Activated T-cell treated with anti-CD3 and anti-CD28 coated beads, Interleukin-2, amount 50 U/mL, for 4 hours (primary cell): ENCODE measurements at places on chromosomes 3 and 15. TPM values are rescaled to one million over a fixed set of nuclear protein-coding genes. Genes with fewer than 3 reads are reported as not detected.
A peak's percentile ranks its signal among the peaks of the same experiment; 100 is the strongest.

LINGO1 gene
- not detected for total RNA-seq

ROPN1 gene
- total RNA-seq: not detected

POTEB3 gene
- not detected for total RNA-seq

CACNA1D gene
- total RNA-seq: 0.52 TPM

ZBTB11 gene
- 24.1 TPM for total RNA-seq

GRCh38 chr3:100401674-100402041, 319 bp downstream of the LNP1 start:
- peak; percentile 36 for DNase-seq

- no peak for DNase-seq
Observed at GRCh38 chr15:68615811-68616210, 37.0 kb downstream of the CORO2B start.

DNA sequence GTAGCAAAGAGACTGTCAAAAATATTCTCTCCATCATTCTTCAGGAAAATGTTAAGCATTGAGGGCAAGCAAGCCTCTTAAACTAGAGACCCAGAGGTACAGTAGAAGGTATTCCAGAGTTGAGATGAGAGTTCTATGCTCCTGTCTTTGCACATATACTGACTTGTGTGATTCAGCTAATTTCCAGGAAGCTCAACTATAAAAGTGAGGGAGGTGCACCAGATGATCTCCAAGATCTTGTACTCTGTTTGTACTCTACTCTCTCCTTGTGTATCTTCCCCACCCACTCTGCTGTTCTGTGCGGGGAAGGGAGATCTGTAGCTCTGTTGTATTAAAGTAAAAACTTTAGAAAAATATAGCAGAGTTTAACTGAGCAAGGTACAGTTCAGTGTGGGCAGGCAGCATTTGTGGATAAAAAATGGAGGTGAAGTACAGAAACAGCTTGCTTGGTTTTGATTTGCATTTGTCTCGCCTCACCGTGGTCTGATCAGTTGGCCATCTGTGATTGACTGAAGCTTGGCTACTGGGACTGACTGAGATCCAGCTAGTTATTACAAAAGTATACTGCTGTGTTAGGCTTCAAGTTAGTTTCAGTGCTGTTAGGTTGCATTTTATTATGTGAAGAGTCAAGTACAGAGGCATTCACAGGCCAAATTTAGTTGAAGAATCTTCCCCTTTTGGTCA, 463.1 kb upstream of the GOLIM4 start:
- DNase-seq: no peak

DNA sequence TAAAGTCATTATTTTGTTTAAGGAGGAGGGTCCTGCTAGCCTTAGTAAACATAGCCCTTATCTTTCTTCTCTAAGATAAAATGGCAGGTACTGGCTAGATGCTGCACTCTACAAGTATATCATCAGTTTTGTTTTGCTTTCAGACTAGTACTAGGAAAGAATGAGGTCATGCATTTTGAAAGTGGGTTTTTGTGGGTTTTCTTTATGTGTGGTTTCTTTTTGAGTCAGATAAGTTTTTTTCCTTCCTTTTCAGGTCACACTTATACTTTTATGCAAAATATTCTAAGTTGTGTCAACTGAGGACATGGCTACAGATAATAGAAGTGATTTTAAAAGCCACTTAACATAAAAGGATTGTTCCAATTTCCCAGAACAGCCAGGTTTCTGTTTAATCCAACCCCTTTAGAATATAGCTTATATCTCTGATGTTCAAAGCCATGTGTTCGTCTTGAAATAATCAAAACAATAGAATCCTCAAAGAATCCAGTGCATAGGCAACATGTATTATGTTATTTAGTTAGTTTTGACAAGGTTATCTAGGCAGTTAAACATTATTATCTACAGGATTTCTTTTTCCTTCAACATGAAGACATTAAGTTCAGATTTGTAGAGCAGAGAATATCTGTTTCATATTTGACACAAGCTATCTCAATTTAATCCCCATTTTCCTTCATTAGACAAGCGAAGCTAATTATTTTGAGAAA, 406.2 kb downstream of the RBMS3 start:
- no peak for DNase-seq

GRCh38 chr3:46628901-46629369, 16.6 kb downstream of the FAM240A start:
- no peak for DNase-seq

DNA sequence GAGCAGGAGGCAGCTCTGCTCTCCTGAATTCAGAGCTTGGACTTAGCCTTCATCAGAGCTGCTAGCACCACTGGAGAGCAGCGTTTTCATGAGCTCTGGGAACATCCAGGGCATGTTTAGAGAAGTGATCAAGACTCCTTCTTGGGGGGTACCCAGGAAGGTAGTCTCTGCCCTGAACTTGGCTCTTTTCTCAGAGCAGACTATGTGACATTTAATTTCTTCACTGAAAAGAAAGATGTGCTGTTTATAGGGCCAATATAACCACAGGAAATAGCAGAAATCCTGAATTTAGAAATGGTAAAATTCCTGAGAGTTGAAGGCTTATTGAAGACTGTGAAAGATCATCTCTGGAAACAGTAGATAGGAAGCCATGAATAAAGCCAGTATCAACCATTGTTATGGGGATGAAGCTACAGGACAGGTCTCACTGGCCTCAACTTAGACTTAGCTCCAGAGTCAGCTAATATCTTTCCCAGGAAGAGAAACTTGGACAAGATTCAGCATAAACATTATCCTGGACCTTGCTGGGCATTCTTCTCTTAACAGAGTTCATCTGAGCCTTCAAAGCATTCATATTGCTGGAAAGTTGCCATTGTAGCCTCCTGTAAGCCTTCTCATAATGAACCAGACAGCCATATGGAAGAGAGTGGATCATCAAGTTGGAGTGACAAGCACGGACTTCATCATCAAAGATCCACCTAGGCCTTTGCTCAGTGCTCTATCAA, 386.6 kb upstream of the THBS1 start:
- no peak for DNase-seq

GRCh38 chr3:114671741-114672510, 378.1 kb downstream of the TIGIT start:
- no peak for DNase-seq

- no peak for DNase-seq
Observed at GRCh38 chr3:168624892-168625448, 529.2 kb upstream of the GOLIM4 start.

DNA sequence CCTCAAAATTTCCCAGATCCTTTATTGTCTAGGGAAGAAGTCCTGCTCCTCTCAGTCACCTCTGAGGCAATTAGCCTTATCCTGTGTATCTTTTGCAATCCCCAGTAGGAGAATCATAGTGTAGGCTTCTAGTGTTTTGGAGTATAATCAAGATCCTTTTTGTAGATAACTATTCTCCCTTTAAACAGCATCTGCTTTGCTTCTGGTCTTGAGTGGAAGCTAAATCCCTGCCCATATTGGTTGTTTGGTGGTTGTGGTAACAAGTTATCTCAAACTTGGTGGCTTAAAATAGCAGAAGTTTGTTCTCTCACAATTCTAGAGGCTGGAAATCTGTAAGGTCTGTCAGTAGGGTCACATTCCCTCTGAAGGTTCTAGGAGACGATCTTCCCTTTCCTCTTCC, 217.5 kb upstream of the RASGRP1 start:
- DNase-seq: no peak

DNA sequence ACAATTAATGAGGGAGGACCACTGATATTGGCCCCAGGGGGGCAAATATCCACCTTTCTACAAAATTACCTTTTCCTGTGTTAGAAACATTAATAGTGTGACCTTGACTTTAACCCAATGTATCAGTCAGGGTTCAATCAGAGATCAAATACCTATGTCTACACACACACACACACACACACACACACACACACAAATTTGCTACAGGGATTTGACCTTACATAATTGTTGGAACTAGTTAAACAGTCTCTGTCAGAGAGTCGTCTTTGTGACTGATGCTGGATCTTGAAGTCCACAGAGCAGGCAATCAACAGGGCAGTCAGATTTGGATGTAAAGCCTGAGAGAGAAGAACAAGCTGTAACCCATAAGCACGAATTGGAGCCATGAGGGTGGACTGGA, 32.5 kb downstream of the TM4SF4 start:
- no peak for DNase-seq

DNA sequence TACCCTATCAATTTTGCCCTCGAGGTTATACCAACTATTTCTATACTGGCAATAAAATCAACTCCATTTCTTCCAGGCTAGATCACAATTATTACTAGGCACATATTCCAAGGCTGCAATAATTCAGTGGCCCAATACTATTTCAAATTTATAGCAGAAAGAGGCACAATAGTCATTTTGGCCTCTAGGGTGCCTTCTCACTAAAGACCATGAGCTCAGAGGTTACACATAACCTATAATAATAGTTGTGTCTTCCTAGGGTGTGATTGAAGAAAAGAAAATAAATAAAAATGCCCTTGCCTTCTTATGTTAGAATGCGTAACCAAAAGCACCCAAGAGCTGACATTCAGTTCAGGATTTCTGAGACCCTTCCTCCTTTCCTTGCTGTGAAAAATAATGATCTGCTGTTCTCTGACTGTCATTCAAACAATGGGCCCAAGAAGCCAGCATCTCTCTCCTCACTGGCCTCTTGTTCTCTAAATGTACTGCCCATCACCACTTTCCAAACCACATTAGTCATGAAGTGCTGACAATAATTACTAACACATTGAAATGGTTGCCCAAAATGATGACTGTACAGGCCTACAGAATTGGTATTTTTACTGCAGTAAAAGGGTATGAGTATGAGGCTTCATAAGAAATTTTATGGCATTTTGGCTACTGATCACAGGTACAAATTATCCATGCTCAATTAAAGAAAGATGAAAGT, 244.8 kb downstream of the LRRN1 start:
- no peak for DNase-seq

DNA sequence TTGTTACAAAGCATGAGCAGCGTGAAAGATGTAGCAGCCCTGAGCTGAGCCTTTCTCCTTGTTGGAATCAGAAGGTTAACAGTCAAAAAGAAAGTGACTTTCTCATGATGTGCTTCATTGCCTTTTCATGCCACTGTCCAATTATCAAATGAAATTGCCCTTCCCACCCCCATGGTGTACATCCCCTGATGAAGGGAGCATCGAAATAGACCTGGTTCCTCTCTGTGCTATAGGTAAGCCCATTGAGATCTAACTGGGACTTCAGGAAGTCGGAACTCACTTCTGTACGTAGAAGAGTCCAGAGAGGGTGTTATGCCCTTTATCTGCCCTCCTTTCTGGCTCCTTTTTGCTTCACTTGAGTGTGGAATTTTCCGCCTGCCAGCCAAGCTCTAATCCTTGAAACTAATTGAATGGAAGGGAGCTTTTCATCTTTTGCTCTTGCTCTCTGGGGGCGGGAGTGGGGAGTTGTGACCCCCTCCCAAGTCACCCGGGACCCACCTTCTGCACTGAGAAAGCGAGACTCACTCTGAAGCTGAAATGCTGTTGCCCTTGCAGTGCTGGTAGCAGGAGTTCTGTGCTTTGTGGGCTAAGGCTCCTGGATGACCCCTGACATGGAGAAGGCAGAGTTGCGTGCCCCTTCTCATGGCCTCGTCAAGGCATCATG, 20.9 kb downstream of the ABHD6 start:
- DNase-seq: no peak

GRCh38 chr15:39472621-39473297, 108.1 kb upstream of the THBS1 start:
- no peak for DNase-seq

- no peak for DNase-seq
Observed at GRCh38 chr3:124780761-124781475, 50.7 kb downstream of the UMPS start.

DNA sequence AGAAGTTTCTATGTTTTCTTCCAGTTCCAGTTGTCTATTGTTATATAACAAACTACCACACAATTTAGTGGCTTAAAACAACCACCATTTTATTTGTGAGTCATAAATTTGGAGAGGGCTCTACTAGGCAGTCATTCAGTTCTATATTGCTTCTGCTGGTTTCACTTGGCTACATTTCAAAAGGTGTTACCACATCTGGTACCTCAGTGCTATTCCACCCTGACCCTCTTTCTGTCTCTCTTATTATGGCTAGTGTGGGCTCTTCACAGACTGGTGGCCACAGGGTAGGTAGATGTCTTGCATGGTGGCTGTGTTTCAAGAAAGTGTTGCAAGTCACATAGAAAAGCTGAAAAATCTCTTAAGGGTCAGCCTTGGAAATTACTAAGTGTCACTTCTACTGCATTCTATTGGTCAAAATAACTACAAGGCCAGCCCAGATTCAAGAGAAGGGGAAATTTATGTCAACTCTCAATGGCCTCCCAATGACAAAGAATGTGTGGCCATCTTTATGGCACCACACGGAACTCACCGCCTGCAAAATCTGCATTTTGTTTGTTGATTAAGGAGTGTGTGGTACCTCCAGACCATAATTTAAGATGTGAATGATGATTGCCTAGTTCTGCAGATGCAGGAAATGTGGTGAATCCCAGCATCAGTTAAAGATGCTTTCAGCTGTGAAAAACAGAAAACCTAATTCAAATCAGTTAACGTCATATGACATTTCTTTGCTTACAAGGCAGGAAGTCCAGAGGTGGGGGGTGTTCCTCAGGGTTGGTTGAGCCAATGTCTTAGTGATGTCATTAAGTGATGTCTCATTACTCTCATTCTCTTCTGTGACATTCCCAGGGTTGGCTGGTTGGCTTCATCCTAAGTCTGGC, 105.8 kb upstream of the RASGRP1 start:
- peak; percentile 64 for DNase-seq

DNA sequence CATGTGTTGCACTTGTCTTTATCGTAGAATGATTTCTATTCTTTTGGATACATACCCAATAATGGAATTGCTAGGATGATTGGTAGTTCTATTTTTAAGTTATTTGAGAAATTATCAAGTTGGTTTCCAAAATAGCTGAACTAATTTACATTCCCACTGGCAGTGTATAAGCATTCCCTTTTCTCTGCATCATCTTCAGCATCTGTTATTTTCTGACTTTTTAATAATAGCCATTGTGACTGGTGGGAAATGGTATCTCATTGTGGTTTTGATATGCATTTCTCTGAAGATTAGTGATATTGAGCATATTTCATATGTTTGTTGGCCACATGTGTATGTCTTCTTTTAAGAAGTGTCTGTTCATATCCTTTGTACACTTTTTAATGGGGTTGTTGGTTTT, 81.7 kb upstream of the NUDT16 start:
- no peak for DNase-seq

GRCh38 chr3:102123590-102124190, 274.4 kb downstream of the NFKBIZ start:
- DNase-seq: no peak

DNA sequence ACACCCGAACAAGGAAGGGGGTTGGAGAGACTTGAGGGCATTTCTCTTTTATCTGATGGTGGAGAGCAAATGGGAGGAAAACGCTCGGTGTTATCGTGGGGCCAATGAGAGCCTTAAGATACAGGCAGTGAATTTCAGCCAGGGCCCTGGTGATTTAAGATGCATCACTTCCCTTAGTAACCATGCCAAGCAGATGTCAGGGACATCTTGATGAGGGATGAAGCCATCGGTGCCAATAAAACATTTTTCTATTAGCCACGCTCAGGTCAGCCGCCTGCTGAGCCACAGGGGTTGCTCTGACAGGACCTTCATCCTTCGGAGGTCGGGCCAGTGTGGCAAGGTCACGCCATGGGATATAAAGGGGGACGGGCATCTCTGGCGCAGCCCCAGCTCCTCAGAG, 10.6 kb downstream of the IQSEC1 start:
- DNase-seq: no peak
